GM23248 (cell line): ENCODE measurements at places on chromosomes 5 and 9. TPM values are rescaled to one million over a fixed set of nuclear protein-coding genes. Genes with fewer than 3 reads are reported as not detected.

The SNX24 gene
- 20.8 and 25.7 TPM in 2 replicates for total RNA-seq

The SAPCD2 gene
- 5.4 TPM in 2 replicates for total RNA-seq

DNA sequence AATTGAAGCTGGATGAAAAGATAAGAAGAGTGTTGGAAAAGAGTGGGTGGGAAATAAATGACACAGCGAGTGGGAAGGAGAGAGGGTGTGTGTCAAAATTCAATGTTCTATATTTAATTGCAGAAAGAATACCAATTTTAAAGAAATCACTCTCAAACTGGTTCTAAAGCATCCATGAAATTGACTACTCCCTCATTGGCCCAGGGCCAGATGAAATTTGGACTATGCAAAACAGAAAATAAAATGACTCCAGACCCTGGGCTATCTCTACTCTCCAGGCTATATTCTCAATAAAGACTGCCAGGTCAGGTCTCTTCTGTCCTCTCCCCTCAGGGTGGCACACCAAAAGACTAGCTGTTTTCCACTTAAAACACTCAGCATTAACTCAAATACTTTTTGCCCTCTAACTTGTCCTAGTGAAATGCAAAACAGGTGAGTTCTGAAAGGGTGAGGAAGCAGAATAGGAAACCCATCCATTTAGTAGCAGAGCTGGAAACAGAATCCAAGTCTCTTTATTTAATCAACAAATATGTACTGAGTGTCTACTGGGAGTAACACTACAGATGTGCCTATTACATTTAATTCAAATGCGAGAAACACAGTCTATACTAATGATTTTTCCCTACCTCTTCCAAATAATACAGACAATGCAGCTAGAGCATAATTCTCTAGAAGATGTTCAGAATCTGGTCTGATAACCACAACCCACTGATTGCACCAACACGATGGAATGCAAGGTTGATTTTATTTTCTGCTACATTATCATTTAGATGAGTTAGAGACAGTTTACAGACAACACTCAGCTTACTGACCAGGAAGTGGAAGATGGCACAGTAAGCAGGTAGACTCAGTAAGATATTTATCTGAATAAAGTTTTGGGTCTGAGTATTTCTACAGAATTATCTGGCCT, 42.1 kb downstream of the EFCAB9 start:
- DNase-seq, result peak; percentile 11

GRCh38 chr5:72920690-72921502, 34.9 kb upstream of the FCHO2 start:
- peak; percentile 40 for DNase-seq

DNA sequence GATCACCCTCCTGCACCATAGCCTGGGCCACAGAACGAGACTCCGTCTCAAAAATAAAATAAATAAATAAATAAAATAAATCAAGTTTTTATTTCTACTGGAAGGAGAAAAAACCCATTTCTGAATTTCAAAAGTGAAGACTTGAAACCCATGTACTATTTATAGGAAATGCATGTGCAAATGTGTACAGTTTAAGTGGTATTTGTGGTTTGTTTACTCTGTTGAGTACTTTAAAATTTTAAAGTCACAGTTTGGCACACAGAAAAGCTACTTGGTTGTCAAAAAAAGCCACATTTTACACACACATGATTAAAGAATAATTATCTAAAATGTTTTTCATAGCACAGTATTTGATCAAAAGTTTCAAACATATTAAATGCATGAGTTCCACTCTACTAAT, 43.6 kb downstream of the NR3C1 start:
- DNase-seq, result no peak

DNA sequence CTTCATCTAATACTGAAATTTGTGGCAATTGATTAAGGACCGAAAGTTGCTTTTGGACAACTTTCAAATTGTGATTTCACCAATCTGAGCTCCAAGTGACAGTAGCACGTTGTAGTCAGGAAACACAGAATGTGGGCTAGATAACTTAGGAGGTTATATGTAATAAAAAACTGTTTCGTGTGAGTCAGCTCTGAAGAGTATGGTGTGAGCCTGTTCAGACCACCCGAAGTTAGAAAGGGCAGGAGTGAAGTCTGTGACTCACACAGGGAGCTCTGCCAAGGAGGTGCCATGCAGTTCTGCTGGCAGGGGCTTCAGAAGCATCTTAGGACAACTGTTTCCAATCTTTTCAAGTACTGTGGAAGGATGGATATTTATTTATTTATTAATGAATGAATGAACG, 16.4 kb upstream of the ZBTB34 start:
- DNase-seq, result peak; percentile 92

DNA sequence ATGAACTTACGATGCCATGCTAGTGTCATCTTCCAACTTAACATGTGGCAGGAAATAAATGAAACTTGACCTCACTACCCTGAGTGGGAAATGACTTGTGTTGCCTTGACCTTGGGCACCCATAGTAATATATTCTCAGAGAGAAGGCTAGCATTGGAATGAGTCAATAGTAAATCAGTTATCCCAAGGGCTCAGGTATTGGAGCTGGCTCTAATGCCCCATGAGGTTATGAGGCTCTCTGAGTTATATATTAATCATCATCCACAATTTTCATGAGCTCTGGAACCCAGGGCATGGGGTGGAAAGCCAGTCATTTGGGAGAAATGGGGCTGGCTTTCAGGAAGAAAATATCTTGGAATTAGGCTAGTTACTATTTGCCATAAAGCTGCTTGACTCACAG, 42.4 kb upstream of the SMIM32 start:
- DNase-seq, result no peak

GRCh38 chr9:114732823-114733222, 50.8 kb upstream of the TEX48 start:
- DNase-seq, result peak; percentile 56

DNA sequence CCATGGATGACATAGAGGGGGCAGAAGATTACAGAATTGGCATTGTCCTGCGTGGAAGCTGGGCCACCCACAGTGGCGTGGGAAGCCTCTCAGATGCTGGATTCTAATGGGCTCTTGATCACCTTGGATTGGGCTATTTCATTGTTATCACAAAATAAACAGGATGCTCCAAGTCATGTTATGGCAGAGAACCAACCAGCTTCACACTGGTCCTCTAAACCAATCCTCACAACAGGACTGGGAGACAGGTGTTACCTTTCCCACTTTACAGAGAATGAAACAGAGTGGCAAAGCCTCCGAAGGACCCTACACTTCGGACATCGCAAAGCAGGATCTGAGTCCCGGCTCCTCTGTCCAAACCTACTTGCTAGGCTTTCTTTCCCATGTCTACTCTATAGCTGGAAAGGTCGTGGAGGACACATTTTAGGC, 455 bp upstream of the SMIM3 start:
- peak; percentile 43 for DNase-seq
